ENCODE measurements at places on chromosomes 7 and 10.

- no peak for DNase-seq
Observed at GRCh38 chr10:22816298-22816653, 101.9 kb upstream of the PIP4K2A start.

DNA sequence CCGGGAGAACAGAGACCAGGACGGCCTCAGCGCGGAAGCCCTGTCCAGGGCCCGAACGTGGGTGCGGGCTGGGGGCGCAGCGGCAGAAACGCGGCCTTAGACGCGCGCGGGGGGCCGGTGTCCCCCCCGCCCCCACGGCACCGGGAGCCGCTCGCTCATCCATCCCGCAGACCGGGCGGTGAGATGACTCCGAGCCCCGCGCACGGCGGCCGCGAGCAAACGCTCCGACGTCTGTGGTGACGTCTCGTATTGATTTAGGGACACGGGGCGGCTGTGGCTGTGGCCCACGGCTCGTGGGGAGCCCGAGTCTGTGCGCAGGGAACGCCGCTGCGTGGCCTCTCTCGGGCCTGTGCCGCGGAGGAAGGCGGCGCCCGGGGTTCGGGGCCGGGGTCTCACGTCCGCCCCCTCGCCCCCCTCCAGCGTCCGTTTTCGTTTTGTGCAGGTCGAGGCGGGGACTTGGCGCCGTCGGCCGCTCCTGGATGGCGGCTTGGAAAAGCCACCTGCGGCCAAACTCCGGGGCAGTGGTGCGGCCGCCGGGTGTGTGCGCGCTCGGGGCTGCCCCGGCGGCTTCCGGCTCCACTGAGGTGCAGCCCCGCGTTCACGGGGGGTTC, 1.0 kb upstream of the NKX6-2 start:
- DNase-seq, result no peak

GRCh38 chr7:20197125-20197748, 19.9 kb downstream of the MACC1 start:
- DNase-seq, result no peak

- no peak for DNase-seq
Observed at GRCh38 chr7:156251861-156252260, 388.7 kb upstream of the RNF32 start.

DNA sequence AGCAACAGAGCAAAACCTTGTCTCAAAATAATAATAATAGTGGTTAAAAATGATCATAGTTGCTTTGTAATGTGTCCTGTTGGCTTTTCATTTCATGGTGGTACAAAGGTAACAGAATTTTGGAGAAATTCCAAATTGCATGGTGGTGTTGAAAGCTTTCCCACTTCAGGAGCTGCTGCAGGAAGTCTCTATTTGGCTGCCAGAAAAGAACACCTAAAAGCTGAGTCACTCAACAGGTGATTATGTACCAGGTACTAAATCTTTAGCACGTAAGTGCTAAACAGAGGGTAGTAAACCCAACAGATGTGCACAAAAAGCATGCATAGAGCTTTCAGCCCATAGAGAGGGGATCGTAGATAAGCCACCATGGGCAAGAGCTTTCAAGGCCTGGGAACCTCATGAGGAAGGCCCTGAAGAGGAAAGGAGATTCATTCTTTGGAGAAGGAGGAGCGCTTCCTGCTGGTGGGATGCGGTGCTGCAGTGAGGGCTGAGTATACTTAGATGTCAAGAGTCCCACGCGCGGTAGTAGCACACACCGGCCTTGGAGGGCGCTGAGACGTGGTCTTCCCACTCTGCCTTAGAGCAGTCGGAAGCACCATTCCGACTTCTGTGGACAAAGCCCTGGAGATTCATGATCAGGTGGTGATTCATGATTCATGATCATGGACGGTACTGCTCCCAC, 118.7 kb downstream of the RALA start:
- DNase-seq, result peak; percentile 9

GRCh38 chr10:131024259-131025131, 287.0 kb downstream of the TCERG1L start:
- DNase-seq, result no peak

GRCh38 chr10:114102256-114102655, 58.6 kb downstream of the ADRB1 start:
- DNase-seq, result no peak

DNA sequence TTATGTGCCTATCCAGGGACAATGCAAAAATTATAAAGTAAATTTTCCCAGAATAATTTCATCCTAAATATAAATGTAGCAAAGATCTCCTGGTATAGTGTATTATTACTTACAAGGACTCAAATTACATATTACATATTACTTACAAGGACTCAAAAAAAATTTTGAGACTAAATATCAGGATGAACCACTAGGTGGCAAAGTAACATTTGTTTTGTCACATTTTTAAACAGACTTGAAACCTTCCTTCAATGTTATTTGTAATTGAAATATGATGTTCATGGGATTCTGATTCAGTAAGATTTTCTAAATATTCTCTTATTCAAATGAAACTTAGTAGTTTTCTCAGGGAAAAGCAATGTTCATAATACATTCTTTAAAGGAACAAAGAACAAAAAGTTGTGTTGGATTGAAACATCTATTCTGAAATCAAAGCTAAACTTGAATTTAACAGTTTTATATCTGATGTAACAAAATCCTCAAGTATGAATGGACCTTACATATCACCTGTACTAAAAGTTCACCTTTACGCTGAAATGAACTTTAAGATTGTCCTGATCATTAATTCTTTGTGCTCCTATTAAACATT, 74.3 kb upstream of the GNAI1 start:
- DNase-seq, result peak; percentile 42

DNA sequence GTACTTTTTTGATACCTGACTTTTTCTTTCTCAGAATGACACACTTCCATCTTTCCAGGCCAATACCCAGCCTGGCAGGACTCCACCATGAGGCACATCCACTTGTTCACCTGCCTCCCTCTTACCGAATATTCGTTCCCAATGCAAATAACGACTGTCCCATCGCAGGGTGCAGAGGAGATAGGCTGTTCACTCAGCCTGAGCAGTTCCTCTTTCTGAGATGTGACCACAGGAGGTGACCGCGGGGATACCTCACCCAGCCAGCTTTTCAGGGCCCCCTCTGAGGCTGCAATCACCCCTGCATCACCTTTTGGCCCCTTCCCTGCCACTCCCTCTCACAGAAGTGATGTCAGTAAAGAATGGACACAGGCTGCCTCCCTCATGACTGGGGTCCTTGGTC, 28.3 kb downstream of the PTPRN2 start:
- DNase-seq, result no peak

DNA sequence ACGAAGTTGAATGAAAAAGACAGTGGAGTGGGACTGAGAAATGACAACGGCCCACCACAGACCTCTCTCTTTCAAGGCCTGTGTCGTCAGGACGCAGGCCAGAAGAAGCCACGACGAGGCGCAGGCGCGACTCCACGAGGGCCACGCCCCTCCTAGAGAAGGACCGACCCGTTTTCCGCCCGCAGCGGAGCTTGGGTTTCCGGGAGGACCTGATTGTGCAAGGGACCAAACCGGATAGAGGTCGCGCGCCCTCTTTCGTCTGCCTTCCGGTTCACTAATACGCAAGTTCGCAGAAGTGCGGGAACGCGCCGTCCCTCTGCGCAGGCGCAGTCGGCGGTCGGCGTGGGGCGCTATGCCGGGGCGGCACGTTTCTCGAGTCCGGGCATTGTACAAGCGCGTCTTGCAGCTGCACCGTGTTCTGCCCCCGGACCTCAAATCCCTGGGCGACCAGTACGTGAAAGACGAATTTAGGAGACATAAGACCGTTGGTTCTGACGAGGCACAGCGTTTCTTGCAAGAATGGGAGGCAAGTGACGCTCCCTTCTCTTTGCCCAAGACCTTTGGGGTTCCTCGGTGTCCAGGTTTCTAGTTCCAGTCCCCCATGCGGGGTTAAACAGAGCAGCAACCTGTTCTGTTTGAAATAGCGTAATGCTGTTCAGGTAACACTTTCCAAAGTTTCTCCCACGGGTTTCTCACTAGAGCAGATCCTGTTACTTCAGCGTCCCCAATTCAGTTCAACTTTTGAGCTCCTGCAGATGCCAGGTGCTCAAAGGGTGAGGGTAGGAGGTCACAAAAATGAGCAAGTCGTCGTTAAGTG, at the start of gene SDHAF3:
TSS of gene SDHAF3 (plus strand) at position 327 of the 817 bp plus-strand sequence. CDS start at position 353, 26 bp downstream.
- DNase-seq, result peak; percentile 99

GRCh38 chr7:25014756-25015155, 34.8 kb upstream of the OSBPL3 start:
- DNase-seq, result no peak

GRCh38 chr10:106082865-106083264, 1081.6 kb downstream of the SORCS1 start:
- DNase-seq, result no peak

DNA sequence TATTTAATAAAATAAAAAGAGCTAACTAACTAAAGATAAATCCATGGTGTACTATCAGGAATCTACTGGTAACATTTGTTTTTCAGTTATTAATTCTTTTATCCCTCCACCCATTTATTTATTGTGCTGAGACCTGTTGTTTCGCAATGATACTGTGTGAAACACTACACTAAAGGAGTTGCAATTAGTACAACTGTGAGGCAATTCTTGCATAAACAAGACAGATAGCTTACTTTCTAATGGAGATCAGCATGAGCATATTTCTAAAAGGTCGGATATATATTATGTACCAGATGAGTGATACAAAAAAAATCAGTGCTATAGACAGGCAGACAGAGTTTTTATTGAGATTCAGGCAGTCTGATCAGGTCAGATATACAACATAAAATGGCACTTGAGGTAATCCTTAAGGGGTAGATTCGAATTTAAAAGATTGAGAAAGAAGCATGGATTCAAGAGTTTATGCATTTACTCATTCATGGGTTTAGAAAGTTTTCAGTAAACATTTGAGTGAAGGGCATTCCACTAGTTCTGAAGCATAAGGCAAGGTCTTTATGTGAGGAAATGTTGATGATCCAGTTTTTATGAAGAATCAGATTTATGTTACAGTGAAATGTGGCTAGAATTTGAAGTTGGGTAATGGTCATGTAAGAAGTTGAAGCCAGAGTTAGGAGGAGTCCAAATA, 147.6 kb downstream of the POLR1F start:
- DNase-seq, result no peak

- DNase-seq, result no peak
Observed at GRCh38 chr10:43029043-43029442, 47.8 kb upstream of the RET start.

GRCh38 chr10:123570898-123571515, 95.1 kb upstream of the GPR26 start:
- DNase-seq, result no peak

GRCh38 chr7:24392774-24393173, 108.8 kb downstream of the NPY start:
- DNase-seq, result no peak

GRCh38 chr10:122245136-122245535, 26.0 kb upstream of the BTBD16 start:
- DNase-seq, result no peak

DNA sequence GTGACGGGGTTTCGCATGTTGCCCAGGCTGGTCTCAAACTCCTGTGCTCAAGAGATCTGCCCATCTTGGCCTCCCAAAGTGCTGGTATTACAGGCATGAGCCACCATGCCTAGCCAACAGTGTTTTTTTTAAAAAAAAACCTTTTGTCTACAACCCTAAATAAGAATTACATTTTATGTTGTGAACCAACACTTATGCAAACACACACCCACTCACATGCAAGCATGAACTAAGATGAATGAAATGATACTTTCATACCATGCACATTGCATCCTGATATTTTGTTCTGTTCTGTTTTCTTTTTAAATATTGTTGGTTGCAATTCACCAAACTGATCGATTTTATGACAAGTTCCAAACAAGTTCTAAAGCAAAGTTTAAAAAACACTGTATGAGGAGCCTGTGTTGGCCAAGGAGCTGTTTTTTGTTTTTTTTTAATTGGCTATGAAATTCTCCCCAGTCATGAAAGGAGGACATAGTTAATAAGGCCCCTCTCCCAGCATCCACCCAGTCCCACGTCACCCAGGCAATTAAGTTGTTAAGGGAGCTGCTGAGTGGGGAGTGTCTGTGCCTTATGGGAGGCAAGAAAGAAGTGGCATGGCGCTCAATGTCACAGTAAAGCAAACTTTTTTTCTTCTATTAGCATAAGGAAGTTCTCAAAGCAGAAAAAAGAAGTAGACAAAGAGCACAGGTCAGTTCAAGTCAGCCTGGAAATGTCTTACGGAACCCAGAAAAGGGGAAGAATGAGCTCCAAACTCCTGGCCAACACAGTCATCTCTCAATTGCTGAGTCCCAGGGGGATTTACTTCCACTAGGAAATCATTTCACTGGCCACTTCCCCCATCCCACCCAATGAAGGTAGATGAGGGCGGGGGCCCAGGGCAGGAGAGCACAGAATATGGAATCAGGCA, 50.1 kb downstream of the NOD1 start:
- DNase-seq, result no peak

GRCh38 chr10:127405221-127405620, 143.9 kb upstream of the NPS start:
- DNase-seq, result no peak

DNA sequence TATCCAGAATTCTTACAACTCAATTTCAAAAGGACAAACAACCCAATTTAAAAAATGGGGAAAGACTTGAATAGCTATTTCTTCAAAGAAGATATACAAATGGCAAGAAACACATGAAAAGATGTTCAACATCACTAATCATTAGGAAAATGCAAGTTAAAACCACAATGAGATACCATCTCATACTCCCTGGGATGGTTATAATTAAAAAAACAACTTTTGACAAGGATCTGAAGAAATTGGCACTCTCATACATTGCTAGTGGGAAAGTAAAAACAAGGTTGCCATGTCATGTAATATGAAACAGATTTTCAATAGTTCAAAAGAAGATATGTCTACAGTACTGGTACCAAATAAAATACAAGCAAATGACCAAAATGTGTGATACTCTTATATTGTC, 9.0 kb downstream of the OAT start:
- no peak for DNase-seq

DNA sequence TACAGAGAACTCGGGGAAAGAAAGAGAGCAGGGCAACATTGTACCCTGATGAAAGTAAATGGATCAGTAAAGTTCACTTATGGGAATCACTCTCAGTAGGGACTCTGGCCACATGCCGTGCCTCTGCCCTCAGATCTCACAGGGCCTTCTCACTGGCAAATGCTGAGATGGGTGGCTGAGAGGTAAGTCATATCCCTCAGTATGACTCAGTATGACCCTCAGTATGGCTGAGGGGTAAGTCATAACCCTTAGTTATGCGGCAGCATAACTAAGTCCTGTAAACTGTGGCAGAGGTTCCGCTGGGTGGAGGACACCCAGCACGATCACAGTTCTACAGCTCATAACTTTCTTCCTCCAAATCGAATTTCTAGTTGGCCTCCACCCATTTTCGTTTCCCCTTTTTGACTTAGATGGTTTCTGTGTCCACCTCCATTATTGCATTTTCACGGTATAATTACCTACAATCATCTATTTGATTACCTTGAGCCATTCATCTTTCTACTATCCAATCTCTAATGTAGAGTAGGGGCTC, 26.5 kb upstream of the WNT16 start:
- DNase-seq, result no peak

GRCh38 chr10:1289591-1289990, 233.4 kb downstream of the WDR37 start:
- no peak for DNase-seq

GRCh38 chr7:132680590-132680989, 104.3 kb upstream of the PLXNA4 start:
- no peak for DNase-seq

Data from NCI-H2081 treated with DMSO at 0.1 percent for 48 hours (cell line).